ENCODE measurements at places on chromosomes 1 and 21. TPM values are rescaled to one million over a fixed set of nuclear protein-coding genes. Genes with fewer than 3 reads are reported as not detected.

DNA sequence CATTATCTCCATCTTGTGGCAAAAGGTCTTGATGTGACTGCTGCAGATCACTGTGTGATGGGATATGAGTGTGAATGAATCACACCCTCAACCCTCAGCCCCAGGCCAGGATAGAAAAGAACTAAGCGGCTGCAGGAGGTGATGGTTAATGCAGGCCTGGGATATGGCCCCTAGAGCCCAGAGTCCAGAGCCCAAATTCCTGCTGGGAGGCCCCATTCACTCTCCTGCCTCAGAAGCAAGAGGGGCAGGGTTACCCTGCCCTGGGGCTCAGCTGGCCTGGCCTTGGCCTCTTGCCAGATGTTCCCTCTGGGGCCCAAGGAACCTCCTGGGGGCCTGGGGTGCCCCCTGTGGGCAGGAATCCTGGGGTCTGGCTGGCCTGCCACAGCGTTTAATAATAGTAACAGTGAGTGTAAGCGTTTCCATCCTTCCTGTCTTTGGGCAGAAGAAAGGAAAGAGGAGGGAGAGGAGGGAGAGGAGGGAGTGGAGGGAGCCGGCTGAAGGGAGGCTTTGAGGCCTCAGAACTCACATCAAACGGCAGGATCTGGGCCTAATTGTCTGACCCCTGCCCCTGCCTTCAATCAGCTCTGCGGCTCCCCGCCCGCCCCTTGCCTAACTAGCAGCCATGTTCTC, 26.2 kb downstream of the DMAP1 start:
- H3K4me3 ChIP-seq = no peak overlapping the region
- no peak for DNase-seq
- H3K36me3 ChIP-seq = peaks cover 15% of the 10 kb centered on the region
- peaks cover 24% of the 10 kb centered on the region for H3K4me1 ChIP-seq
- peak overlapping the region; percentile 79 for H3K27ac ChIP-seq

The FUCA1 gene
- total RNA-seq = 16.4 TPM

The S100A2 gene
- total RNA-seq = 11.7 TPM

The ITPKB gene
- total RNA-seq = 30.0 TPM

GRCh38 chr1:6800745-6801144, 15.5 kb downstream of the CAMTA1 start:
- peaks cover 47% of the 10 kb centered on the region for H3K4me1 ChIP-seq
- H3K27me3 ChIP-seq = no peaks in the 10 kb centered on the region
- no peaks in the 10 kb centered on the region for H3K36me3 ChIP-seq
- no peak overlapping the region for H3K4me3 ChIP-seq
- H3K27ac ChIP-seq = peak overlapping the region; percentile 80

DNA sequence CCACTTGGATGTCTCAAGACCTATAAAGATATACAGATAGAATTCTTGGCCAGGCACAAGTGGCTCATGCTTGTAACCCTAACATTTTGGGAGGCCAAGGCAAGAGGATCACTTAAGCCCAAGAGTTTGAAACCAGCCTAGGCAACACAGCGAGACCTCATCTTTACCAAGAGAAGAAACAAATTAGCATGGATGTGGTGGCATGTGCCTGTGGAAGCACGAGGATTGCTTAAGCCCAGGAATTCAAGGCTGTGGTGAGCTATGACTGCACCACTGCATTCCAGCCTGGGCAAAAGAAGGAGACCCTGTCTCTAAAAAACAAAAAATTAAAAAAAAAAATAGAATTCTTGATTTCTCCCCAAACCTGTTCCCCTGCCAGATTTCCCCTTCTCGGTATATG, 8.3 kb downstream of the ASAP3 start:
- DNase-seq = no peak
- H3K4me3 ChIP-seq = no peak overlapping the region
- peaks cover 35% of the 10 kb centered on the region for H3K4me1 ChIP-seq
- no peaks in the 10 kb centered on the region for H3K27me3 ChIP-seq
- no peak overlapping the region for H3K27ac ChIP-seq

All from osteocyte (in vitro differentiated cells).